Tongue (tissue), 3 donors: ENCODE measurements at places on chromosomes 7 and 10.

- DNase-seq, result no peak
These were observed 44.4 kb upstream of the SP4 start for GRCh38 chr7:21383227-21384220.

- no peak for DNase-seq
These were observed 162.7 kb downstream of the CDCA7L start for GRCh38 chr7:21782996-21783395.

DNA sequence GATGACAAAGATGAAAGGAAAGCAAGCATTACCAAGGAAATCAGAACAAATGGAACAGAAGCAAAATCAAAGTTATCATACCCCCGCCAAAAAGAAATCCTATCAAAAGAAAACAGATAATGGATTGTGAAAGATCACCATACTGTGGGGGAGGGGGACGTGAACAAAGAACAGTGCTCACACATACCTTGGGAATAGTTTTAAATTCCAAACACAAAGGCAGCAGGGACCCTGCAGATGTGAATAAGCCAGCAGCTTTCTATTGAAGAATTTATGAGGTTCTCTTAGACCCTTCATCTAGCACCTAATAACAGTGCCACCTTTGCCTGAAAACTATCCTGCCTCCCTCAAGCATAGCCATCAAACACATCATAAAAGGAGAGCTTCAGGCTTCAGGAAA lies 94.0 kb downstream of the AKR1D1 start:
- no peak for DNase-seq

GRCh38 chr7:82172017-82172416 lies 271.6 kb downstream of the CACNA2D1 start:
- DNase-seq, result no peak
